Vein endothelial cell (primary cell): ENCODE measurements at places on chromosomes 6 and 20. TPM values are rescaled to one million over a fixed set of nuclear protein-coding genes. Genes with fewer than 3 reads are reported as not detected.

The PLA2G7 gene
- under 0.01 and 0.19 TPM in 2 replicates for total RNA-seq

The SRXN1 gene
- 43.9 and 52.3 TPM in 2 replicates for total RNA-seq

The NKAIN2 gene
- not detected in 2 replicates for total RNA-seq

The CENPW gene
- total RNA-seq = 10.1 and 12.2 TPM in 2 replicates

The ENPP5 gene
- not detected in 2 replicates for total RNA-seq

The RIPK1 gene
- total RNA-seq = 18.6 and 22.6 TPM in 2 replicates

The FRS3 gene
- 1.3 and 2.0 TPM in 2 replicates for total RNA-seq

The ADGB gene
- not detected in 2 replicates for total RNA-seq

The TBX18 gene
- 1.6 and 7.5 TPM in 2 replicates for total RNA-seq

The DDX43 gene
- 2.0 and 2.9 TPM in 2 replicates for total RNA-seq

The FAXC gene
- total RNA-seq = 0.19 and 0.65 TPM in 2 replicates

The GPR6 gene
- total RNA-seq = not detected in 2 replicates

The LPA gene
- total RNA-seq = not detected in 2 replicates

The WFDC2 gene
- not detected in 2 replicates for total RNA-seq

The FAM83D gene
- 16.0 and 25.8 TPM in 2 replicates for total RNA-seq

The TMEM14C gene
- total RNA-seq = 87.8 and 103 TPM in 2 replicates

The CRYBG1 gene
- total RNA-seq = 34.6 and 40.6 TPM in 2 replicates

The TOX2 gene
- 3.9 and 4.2 TPM in 2 replicates for total RNA-seq

The HLA-F gene
- 0.98 and 5.7 TPM in 2 replicates for total RNA-seq

The GCNT2 gene
- 18.9 and 26.3 TPM in 2 replicates for total RNA-seq

The REM1 gene
- under 0.01 and 0.38 TPM in 2 replicates for total RNA-seq

The GHRH gene
- not detected in 2 replicates for total RNA-seq

The KIAA0408 gene
- under 0.01 and 0.29 TPM in 2 replicates for total RNA-seq

The RGS17 gene
- 1.3 and 3.4 TPM in 2 replicates for total RNA-seq

The BEND6 gene
- total RNA-seq = 0.19 and 0.33 TPM in 2 replicates

The GABRR1 gene
- 0.10 TPM in 1 of 2 replicates, not detected in the other for total RNA-seq

The HUS1B gene
- total RNA-seq = 0.98 and 1.1 TPM in 2 replicates

The SERAC1 gene
- total RNA-seq = 7.4 and 7.8 TPM in 2 replicates

The EPHA7 gene
- total RNA-seq = under 0.01 TPM in 1 of 2 replicates, not detected in the other

The SLC24A3 gene
- total RNA-seq = not detected in 2 replicates

The CDH26 gene
- 0.10 TPM in 1 of 2 replicates, not detected in the other for total RNA-seq

The KIF13A gene
- 57.2 and 63.9 TPM in 2 replicates for total RNA-seq

The TNFRSF21 gene
- 88.1 and 150 TPM in 2 replicates for total RNA-seq

The EBF4 gene
- 0.19 and 0.98 TPM in 2 replicates for total RNA-seq

The TGM3 gene
- not detected in 2 replicates for total RNA-seq

The FBXO9 gene
- total RNA-seq = 29.6 and 42.1 TPM in 2 replicates

The MEI4 gene
- under 0.01 TPM in 2 replicates for total RNA-seq

The KIZ gene
- total RNA-seq = 5.9 and 7.2 TPM in 2 replicates

The ADGRG6 gene
- 48.7 and 63.7 TPM in 2 replicates for total RNA-seq

The STMN3 gene
- total RNA-seq = 0.57 and 5.6 TPM in 2 replicates

The VWA7 gene
- 0.10 and 0.65 TPM in 2 replicates for total RNA-seq

The CLVS2 gene
- not detected in 2 replicates for total RNA-seq

The PREP gene
- total RNA-seq = 20.9 and 22.5 TPM in 2 replicates

The TLDC2 gene
- not detected in 2 replicates for total RNA-seq

The FAM83C gene
- not detected in 2 replicates for total RNA-seq

The NR2E1 gene
- total RNA-seq = not detected in 2 replicates

The SMLR1 gene
- not detected in 2 replicates for total RNA-seq

The NRN1 gene
- 47.7 and 64.3 TPM in 2 replicates for total RNA-seq

The MYLK2 gene
- 2.9 and 8.5 TPM in 2 replicates for total RNA-seq

The WFDC10B gene
- not detected in 2 replicates for total RNA-seq
